ENCODE measurements at places on chromosomes 16 and 17.

- no peak for DNase-seq
Measured at GRCh38 chr17:40171750-40172149, 5.5 kb upstream of the RAPGEFL1 start.

- DNase-seq, result no peak
Measured at GRCh38 chr16:927406-927805, 43.4 kb downstream of the LMF1 start.

DNA sequence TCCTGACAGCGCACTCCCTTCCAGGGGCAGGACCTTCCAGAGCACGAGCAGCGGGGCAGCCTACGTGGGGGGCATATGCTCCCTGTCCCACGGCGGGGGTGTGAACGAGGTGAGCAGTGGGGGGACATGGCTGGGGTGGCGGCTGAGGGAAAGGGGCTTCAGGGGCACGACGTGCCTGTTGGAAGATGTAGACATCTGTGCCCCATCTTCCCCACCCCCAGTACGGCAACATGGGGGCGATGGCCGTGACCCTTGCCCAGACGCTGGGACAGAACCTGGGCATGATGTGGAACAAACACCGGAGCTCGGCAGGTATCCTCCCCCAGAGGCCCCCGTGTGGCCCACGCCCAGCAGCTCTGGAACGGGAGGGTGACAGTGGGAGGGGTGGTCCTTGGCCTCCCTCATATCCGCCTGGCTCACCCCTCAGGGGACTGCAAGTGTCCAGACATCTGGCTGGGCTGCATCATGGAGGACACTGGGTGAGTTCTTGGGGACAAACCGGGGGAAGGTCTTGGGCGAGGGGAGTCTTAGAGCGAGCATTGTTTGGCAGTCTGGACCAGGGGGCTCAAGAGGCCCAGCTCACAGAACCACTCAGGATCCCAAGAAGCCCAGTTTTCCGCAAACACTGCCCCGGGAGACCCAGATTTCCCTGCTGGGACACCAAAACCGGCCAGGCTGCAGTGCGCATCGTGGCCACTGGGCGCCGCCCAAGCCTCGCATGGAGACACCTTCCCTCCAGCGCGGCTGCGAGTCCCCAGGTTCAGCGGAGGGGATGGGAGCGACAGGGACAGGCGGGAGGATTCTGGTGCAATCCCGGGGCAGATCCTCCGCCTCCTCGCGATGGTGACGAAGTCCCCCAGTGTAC, 15.7 kb downstream of the ADAM11 start:
- DNase-seq, result peak; percentile 72

DNA sequence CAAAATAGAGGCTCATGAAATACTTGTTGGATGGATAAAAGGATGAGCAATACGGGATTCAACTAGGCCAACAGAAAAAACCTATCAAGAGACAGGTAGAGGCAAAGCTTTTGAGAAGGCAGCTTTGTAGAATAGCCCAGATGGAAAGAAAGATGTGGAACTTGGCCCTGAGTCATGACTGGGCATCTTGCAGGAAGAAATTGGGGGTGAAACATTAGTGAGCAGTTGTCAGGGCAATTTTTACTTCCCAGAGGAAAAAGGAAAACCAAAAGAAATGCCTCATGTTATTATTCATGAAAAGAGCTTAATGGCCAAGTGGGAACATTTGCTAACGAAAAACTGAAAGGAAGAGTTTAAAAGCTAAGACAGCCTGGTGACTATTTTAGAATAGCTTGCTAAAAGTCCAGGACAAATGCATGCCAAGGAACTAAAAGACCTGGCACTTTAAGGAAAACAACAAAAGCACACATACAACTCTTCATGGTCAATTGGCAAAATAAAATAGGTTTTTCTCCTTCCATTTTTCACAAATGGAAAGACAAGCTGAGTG, 180.1 kb downstream of the HS3ST3A1 start:
- DNase-seq, result no peak

- DNase-seq, result no peak
Measured at GRCh38 chr16:48126801-48127644, 28.8 kb downstream of the ABCC12 start.

DNA sequence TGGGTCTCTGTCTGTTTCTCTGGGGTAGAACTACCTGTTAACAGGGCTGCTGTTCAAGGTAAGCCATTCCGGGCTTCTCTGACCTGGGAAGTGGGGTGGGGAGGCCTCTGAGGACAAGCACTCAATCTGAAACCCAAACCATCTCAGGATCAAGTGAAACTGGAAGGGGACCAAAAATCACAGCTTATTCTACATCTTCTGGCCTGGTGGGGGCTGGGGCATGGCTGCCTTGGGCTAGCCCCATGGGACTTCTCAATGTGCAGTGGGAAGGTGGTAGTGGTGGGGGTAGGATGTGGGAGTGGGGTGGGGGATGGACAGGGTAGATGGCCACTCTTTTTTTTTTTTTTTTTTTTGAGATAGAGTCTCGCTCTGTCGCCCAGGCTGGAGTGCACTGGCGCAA, 5.5 kb downstream of the FLOT2 start:
- no peak for DNase-seq

DNA sequence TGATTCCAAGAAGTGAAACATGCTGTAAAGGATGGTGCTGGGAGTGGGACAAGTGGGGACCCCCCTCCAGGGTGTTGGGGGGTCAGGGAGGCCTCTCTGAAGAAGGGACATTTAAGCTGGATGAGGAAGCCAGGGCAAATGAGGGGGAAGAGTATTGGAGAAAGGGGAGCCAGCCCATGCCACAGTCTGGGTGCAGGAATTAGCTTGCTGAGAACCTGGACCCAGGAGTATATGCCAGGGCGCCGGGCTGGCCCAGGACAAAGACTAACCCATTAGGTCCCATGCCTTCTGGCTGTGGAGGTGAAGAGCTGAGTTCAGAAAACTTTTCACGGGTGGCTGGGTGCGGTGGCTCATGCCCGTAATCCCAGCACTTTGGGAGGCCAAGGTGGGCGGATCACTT, 45.6 kb upstream of the PIK3R6 start:
- no peak for DNase-seq

Measured in stimulated activated CD4-positive, alpha-beta T cell treated with anti-CD3 and anti-CD28 coated beads, TNF-alpha, amount 100 ng/mL, for 1 hour (primary cell).